Chondrocyte (in vitro differentiated cells): ENCODE measurements at places on chromosomes 5 and 9.

GRCh38 chr9:7467186-7467585 lies 332.4 kb downstream of the DMAC1 start:
- no peak for DNase-seq

DNA sequence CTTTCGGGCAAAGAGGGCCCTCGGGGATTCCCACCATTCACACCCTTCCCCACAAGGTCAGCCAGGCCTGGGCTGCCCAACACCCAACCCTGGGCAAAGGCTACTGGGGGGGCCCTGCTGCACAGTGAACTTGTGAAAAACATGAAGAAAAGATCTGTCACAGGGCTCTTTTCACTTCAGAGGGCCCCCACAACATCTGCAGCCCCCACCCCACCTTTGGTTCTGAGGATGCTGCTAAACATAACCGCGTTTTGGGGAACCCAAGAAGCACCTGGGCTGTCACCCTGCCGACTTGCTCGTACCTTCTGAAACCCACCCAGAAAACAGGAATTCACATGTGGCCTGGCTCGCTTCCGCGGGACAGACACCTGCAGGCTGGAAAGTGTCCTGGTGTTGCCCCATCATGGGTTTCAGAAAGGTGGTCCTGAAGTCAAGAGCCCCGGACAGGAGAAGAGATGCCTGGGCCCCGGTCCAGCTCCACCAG lies 29.3 kb downstream of the B4GALT1 start:
- DNase-seq: no peak

DNA sequence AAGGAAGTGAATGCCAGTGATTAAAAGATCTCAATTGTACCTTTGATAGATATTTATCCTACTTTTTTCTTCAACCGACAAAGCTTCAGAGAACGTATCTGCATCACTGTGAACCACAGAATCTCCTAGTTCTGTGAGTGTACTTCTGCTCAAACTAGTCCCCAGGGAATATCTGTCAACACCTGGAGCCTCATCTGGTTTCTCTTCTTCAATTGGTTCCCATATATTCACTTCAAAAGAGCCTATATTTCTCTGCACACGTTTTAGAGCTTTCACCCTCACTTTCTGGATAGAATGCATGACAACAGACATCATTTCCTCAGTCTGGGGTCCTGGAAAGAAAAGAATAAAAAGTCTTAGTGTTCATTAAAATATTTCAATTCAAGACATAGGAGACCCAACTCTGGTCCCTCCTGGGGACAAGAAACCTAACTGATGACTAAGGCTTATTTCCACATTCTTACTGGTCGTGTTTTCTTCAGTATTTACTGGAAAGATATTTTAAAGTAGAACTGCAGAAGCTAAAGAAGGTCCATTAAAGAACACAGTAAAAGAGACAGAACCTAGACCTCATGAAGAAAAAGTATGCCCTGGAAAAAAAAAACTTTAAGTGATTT lies 64.3 kb downstream of the CPLANE1 start:
- no peak for DNase-seq

- no peak for DNase-seq
These were observed 52.7 kb downstream of the RNF145 start for GRCh38 chr5:159156426-159157238.

DNA sequence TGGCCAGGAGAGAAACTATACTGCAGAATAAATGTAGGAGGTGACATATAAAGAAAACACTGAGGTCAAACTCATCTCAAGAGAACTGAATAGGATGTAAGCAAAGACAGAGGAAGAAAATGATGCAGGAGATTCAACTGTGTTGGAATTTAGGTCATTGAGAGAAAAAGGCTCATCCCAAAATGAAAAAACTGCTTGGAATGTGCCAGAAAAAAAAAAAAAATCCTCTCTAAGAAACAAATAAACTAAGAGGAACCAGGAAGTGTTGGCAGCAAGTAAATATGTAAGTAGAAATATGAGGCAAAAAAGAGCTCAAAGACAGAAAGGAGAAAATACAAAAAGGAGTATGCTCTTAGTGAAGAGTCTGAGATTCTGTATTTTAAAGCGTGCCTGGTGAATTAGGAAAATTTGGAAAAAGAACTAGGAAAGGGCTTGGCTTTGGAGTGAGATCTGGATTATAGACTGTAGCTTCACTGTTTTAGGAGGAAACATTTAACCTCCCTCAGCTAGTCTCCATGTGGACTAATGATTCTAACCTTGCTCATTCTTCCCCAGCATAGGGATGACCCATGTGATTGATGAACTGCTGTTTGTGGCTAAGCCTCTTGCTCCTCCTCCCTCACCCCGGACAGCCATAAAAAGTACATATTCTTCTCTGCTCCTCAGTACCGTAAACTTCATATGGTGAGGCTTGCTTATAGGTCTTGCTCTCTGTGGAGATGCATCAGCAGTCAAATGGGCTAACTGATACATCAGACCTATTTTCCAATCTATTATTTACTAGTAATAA lies 185.6 kb upstream of the POU5F2 start:
- no peak for DNase-seq
